Uterus (tissue), 4 donors: ENCODE measurements at places on chromosomes 3 and 15.
A peak's percentile ranks its signal among the peaks of the same experiment; 100 is the strongest.

DNA sequence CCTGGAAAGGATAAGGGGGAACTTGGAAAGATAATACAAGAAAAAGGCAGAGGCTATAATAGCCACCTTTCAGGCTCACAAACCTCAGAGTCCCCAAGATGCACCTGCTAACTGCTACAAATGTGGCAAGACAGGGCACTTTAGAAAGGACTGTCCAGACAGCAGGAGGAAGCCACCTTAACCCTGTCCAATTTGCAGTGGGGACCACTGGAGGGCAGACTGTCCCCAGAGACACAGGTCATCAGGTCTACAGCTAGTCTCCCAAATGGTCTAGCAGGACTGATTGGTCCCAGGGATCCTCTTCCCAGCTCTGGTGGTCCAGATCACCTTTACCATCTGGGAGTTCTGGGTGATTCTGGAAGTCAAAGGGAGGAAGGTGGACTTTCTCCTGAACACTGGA is 882.5 kb upstream of the GBE1 start:
- DNase-seq, result no peak

DNA sequence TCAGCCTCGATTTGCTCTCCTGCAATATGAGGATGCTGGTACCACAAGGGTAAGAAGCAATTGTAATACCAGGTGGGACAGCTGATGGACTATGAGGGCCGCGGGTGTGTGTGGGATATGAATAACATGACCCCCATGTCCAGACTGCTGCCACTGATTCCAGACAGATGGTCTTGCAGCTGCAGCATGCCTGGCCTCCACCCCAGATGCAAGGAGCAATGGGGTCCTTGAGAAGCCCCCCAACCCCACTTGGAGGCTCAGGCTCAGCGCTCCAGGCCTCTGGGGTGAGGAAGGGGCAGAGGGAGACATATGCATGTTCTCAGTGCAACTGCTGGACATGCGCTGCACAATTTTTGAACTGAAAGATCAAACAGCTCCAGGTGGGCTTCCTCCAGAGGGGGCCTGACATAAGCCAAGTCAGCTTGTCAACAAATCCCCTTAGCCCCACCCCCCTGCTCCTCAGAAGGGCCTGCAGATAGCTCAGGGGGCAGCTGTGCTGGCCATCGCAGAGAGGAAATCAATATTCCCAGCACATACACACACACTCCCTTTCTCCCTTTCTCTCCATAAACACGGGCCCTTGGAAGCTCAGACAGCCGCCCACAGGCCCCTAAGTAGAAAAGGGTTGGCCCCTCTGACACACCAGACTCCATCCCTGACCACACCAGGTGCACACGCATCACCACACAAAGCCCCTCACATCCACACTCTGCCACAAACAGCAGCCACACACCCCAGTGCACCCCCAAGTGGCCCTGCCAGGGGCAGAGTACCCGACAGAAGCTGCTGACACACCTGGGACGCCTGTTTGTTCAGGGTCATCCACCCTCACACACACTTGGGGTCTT is 107.0 kb downstream of the IQSEC1 start:
- DNase-seq, result no peak

- no peak for DNase-seq
Observed at GRCh38 chr15:55241891-55242290, 45.1 kb upstream of the RSL24D1 start.

DNA sequence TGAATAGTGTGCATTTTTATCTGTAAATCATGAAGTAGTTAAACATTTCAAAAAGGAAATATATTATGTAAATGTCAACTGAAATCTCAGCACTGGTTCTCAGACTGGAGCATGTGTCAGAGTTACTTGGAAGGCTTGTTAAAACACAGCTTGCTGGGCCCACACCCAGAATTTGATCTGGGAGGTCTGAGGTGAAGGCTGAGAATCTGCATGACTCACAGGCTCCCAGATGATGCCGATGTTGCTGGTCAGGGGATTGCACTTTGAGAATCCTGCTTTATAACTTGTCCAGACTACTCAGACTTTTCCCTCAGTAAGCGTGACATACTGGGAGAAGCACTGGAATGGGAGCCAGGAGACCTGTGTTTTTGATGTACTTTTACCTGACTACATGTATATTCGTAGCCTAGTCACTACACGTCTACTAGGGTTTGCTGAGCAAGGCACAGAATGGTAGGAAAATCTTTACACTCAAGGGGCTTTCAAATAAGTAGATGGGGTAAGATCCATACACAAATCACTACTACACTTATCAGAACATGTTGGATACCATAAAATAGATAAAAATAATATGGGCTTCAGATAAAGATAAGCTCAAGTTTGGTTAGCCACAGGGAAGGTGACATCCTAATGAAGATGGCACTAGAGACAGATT is 77.1 kb upstream of the MEX3B start:
- peak; percentile 65 for DNase-seq

DNA sequence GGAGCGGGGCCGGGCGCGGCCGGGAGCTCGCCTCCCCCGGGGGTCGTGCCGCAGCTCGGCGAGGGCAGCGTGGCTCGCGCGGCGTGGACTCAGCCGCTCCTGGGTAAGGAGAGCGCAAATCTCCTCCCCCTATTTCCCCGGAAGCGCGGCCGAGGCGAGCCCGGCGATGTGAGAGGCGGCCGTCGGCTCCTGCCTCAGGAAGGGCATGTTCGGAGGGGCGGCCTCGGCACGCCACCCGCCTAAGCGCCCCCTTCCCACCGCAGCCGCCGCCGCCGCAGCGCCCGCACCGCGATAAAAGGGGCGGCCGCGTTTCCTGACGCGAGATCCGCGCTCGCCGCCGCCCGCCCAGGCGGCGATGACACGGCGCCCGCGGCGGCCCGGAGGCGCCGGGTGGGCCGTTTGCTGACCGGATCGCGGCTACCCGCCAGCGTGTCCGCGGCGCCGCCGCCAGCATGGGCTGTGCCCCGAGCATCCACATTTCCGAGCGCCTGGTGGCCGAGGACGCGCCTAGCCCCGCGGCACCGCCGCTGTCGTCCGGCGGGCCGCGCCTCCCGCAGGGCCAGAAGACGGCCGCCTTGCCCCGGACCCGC is at the start of gene PDE8A:
TSS of gene PDE8A (plus strand) at position 146 of the 590 bp plus-strand sequence. CDS start at position 453, 307 bp downstream.
- DNase-seq, result no peak

DNA sequence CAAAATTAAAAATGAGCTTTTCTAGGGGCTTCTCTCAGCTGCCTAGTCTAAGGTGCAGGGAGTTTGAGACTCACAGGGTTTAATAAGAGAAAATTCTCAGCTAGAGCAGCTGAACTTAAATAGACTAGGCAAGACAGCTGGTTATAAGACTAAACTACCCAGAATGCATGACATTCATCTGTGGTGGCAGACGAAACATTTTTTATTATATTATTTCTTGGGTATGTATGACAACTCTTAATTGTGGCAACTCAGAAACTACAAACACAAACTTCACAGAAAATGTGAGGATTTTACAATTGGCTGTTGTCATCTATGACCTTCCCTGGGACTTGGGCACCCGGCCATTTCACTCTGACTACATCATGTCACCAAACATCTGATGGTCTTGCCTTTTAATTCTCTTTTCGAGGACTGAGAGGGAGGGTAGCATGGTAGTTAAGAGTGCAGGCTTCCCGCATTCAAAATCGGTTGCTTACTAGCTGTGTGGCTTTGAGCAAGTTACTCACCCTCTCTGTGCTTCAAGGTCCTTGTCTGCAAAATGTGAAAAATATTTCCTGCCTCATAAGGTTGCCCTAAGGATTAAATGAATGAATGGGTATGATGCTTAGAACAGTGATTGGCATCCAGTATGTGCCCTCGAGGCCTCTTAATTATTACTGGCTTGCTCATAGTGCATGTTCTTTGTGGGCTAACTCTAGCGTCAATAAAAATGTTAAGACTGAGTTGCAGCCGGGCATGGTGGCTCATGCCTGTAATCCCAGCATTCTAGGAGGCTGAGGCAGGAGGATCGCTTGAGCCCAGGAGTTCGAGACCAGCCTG is 984 bp downstream of the CCR5 start:
- DNase-seq, result no peak

DNA sequence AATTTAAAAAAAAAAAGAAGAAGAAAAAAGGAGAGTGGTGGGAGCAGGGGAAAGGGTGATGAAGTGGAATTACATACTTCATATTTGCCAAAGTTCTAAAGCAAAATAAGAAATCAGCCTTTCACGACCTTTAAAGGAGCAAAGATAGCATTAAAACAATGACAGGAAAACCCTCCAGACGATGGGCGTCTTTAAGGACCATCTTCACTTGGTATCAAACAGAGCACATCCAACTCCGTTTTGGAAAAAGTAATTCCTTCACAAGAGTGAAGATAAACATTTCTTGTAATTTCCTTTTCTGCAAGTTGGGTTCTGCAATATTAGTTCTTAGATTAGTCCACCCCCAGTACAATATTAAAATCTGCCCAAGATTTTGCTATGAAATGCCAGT is 32.8 kb downstream of the FRMD4B start:
- DNase-seq, result no peak

GRCh38 chr15:95043933-95044313 is 812.6 kb downstream of the MCTP2 start:
- DNase-seq, result no peak

DNA sequence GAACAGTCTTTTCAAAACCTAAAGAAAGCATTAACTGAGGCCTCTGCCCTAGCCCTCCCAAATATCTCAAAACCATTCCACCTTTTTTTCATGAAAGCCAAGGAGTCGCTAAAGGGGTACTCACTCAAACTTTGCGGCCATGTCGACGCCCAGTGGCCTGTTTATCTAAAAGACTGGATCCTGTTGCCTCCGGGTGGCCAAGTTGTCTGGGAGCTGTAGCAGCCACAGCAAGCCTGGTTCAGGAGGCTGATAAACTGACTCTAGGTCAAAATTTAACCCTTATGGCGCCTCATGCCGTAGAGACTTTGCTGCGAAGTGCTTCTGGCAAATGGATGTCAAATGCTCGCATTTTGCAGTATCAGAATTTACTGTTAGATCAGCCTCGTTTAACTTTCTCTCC is 39.5 kb downstream of the ZBTB11 start:
- DNase-seq, result no peak

- DNase-seq, result no peak
Observed at GRCh38 chr3:194624956-194625355, 8.3 kb downstream of the TMEM44 start.

- DNase-seq, result no peak
Observed at GRCh38 chr3:194503081-194503531, 16.3 kb upstream of the ATP13A3 start.

GRCh38 chr15:52115598-52116427 is 3.2 kb upstream of the BCL2L10 start:
- DNase-seq, result no peak

GRCh38 chr3:8663177-8664061 is 18.8 kb upstream of the SSUH2 start:
- no peak for DNase-seq

GRCh38 chr15:71393383-71393782 is 278.1 kb downstream of the THSD4 start:
- DNase-seq, result no peak

- no peak for DNase-seq
Observed at GRCh38 chr3:98333989-98334606, 19.6 kb upstream of the OR5K4 start.

- no peak for DNase-seq
Observed at GRCh38 chr3:78871048-78871447, 896.8 kb downstream of the ROBO1 start.

DNA sequence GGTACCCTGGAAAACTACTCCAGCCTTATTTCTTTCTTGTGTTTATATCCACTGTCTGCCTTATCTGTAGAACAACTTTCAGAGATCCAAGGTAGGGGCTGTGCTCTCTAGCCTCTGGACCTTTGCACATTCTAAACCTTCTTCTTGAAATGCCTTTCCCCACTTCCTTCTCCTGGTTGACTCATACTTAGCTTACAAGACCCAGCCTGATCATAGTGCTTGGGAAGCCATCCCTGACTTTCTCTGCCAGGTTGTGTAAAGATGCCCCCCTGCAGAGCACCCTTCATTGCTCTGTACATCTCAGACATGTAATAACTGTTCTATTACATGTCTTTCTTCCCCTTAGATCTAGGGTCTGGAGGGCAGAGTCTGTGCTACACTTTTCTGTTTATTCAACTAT is 50.1 kb downstream of the PPM1L start:
- DNase-seq, result no peak

- no peak for DNase-seq
Observed at GRCh38 chr15:64024172-64025050, 21.9 kb downstream of the DAPK2 start.

GRCh38 chr3:176696816-176697215 is 500.5 kb downstream of the TBL1XR1 start:
- DNase-seq, result no peak

DNA sequence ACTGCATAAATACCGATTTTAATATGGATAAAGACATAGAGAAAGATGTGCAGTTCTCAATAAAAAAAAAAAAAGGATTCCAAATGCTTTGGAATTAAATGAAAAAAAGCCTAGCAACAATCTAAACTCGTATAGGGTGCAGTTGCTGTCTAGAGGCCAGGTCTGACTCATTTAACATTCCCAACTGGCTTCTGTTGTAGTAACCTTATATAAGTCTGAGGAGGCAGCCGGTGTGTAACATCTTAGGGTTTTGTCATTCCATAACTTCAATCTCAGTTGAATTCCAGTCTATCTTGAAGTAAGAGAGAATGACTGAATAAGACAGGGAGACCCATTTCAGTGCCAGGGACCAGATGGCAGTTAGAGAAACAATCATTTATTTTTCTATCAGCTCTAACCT is 6.5 kb downstream of the PDCD10 start:
- no peak for DNase-seq

- DNase-seq, result no peak
Observed at GRCh38 chr3:63934041-63934866, 22.1 kb upstream of the SCAANT1 start.

DNA sequence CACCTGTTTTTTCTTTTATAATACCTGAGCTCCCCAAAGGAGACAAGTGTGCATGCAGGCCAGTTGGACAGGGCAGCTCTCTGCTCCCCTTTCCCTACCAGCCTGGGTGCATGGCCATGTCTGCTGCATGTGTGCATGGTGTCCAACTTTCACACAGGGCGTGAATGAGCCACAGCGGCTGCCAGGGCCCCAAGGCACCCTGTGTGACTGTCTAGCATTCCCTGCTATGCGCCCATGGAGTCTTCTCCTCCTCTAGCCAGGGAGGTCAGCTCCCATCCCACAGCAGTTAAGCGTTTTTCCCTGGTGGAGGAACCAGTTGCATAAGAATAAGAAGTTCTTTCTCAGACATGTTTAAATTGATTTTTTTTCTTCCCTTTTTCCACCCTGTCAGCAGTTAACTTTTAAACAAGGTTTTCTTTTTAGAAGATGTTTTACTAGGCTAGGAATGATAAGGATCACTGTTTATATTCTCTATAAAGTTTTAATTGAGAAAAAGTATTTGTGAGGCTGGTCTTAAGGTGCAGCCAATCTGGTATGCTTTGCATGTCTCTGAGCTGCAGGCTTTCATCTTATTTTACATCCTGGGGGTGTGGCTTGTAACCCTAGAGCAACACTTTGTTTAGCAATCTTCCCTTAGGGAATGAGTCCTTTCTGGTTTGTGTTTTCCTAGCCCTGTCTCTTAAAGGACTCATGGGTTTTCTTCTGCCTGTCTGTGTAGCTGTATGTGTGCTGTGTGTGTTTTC is 20.5 kb upstream of the OR5H1 start:
- no peak for DNase-seq
